NCI-H524 treated with DMSO at 0.1 percent for 48 hours (cell line): ENCODE measurements at places on chromosomes 7 and 10.

- DNase-seq = no peak
These were observed 123.6 kb downstream of the RNF216 start for GRCh38 chr7:5657901-5658300.

GRCh38 chr10:93746844-93747284, 10.9 kb upstream of the LGI1 start:
- no peak for DNase-seq

GRCh38 chr7:77558284-77558967, 21.3 kb downstream of the PTPN12 start:
- DNase-seq = no peak

- DNase-seq = no peak
These were observed 2.6 kb downstream of the EXOC4 start for GRCh38 chr7:133255486-133255885.

- no peak for DNase-seq
These were observed 6.5 kb upstream of the MCU start for GRCh38 chr10:72685264-72685921.

DNA sequence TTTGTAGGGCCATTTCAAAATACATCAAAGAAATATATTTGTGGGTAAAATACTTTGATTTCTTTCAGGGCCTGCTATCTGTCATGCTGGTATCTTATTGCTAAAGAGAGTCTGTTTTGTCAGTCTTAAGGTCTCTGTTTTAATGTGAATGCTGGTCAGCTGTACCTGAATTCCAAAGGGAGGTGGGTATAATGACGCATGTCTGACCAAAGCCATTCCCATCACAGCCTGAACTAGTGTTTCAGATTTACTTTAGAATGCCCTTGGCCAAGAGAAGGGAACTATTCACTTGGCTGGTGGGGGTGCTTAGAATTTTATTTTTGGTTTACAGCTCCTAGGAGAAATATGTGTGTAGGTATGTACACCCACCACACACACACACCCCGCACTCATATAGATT, 30.6 kb upstream of the MYL10 start:
- DNase-seq = no peak

- DNase-seq = no peak
These were observed 56.6 kb downstream of the GSDME start for GRCh38 chr7:24700521-24701260.

- DNase-seq = no peak
These were observed 1.7 kb downstream of the ATE1 start for GRCh38 chr10:121926157-121926556.

DNA sequence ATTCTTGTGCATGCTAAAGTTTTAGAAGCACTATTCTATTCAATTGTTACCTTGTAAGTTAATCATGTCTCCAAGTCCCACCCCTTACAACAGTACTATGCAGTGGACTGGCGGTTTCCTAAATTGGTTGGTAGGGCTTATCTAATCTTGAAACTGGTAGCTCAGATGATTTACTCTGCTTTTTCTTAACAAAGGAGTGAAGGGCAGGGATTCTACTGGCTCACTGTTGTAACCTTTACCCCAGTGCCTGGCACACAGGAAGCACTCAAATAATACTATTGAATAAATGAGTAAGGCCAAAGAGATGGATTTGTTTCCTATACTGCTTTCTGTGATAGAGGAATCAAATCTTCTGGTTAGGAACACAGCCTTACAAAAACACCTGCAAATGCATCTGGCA, 46.0 kb upstream of the CYCS start:
- no peak for DNase-seq

- DNase-seq = no peak
These were observed 7.1 kb downstream of the R3HCC1L start for GRCh38 chr10:98141484-98142073.

DNA sequence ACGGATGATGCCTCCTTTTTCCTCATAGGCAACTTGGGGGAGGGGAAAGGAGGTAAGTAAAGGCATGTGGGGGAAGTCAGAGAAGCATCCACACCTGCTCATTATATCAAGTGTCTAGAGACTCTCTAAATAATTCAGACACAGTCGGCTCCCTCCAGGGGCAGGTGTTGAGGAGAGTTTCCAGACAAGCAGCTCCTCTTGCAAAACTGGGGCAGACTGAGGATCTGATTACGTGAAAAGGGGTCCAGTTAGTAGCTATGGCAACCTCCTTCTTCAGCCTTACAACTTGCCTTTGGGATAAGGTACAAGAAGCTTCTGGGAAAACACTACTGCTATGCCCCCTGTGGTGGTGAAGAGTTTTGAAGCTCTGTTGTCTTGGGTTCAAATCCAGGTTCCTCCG, 39.0 kb upstream of the SORBS1 start:
- no peak for DNase-seq

DNA sequence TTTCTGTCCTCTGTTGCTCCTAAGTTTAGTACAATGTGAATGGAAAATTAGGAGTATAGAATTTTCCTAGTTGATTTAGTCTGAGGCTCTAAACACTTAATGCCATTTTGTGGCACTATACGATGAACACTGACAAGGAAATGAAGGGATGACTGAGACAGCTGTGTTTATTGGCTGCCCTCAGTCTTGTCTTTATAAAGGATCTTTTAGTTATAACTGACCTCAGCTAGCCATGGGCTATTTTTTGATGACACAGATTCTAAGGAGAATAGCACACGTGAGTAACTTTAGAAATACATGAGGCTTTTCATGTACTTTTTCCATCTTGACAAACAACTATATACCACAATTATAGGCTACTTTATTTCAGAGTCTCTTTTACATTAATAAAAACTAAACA, 113.7 kb downstream of the PRKG1 start:
- no peak for DNase-seq
